ENCODE measurements at places on chromosomes 5 and 9.

DNA sequence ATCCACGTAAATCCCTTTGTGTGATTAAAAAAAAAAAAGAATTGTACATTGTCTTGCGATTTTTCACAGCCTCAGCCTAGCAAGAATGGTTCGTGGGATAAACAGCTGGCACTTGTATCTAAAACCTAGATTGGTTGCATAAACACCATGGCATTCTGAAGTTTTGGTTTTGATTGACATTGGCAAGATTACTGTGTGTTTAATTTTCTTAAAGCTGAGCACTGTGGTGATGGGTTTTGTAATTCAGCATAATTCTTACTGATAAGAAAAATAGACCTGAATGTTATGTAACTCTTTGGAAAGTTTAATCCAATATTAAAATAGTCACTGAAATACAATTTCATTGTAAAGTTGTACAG lies 23.4 kb upstream of the ANKRD18A start:
- DNase-seq = no peak

- DNase-seq = no peak
These were observed 811.0 kb upstream of the GRAMD2B start for GRCh38 chr5:125612181-125612721.

- no peak for DNase-seq
These were observed 312.2 kb downstream of the EPB41L4A start for GRCh38 chr5:112106878-112107277.

- no peak for DNase-seq
These were observed 296.3 kb downstream of the ADAMTS6 start for GRCh38 chr5:65185468-65185867.

DNA sequence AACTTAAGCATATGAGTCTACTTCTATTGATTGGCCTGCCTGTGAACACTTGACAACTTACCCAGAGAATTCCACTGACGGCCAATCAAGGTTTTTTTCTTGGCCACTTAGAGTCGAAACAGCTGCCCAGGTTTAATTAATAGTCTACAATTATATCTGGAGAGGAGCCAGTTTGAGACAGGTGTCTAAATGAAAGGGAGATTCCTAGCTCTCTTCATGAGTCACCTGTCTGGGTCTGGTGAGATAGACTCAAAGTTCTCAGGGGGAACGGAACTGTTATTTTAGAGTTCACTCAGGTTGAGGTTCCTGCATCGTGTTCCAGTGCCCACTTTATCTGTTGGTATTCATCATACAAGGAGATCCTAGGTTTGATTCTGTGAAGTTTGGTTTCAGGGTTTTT lies 111.0 kb downstream of the CD180 start:
- DNase-seq = no peak

- no peak for DNase-seq
These were observed 196.6 kb downstream of the GNA14 start for GRCh38 chr9:77451507-77451906.

All from activated CD4-positive, alpha-beta T cell treated with anti-CD3 and anti-CD28 coated beads for 4 hours (primary cell).